ENCODE measurements at places on chromosomes 2 and 18.

- DNase-seq = no peak
Measured at GRCh38 chr2:98015671-98016070, 19.9 kb upstream of the TMEM131 start.

- no peak for DNase-seq
Measured at GRCh38 chr2:45167920-45168629, 158.8 kb upstream of the SIX2 start.

DNA sequence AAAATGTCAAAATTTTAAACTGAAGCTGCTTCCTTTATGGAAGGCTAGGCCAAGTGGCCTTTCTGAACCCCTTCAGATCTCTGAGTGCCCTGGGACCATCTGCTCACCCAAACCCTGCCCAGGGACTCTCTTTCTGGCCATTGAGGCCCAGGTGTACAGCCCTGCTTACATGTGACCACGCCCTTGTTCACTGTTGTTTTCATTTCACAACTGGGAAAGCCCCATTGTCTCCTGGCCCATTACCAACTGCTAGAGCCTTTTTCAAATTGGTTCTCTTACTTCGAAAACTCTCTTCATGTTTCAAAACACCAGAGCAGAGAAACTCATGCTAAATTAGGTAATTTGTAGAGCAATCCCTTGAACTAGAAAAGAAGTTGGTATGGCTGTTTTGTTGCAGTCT lies 219.5 kb upstream of the TANK start:
- no peak for DNase-seq

DNA sequence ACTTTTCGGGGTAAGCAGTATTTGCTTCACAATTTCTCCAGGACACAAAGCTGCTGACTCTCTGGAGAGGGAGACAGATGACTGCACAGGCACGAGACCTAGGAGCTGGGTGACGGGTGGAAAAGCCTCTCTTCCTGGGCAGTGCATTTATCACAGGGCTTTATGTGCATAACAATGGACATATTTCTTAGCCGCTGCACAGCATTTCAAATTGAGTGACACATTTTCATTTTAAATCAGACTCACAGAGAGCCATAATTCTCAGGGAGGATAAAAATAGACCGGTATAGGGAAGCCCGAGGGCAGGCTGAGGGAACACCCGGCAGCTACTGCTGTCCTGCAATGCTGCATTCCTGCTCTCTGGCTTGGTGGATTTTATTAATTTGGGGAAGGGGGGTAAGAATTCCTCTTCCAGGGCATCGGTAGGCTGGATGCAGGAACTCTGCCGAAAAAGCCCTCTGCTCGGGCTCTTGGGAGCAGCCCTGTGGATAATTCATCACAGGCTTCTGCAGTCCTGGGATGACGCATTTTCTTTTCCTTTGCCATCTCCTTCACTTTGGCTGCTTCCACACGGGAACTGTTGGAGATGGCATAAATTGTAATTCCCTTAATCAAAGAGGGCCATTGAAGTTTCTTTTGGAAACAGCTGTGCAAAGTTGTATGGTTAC lies 108.1 kb upstream of the ACAA2 start:
- no peak for DNase-seq

DNA sequence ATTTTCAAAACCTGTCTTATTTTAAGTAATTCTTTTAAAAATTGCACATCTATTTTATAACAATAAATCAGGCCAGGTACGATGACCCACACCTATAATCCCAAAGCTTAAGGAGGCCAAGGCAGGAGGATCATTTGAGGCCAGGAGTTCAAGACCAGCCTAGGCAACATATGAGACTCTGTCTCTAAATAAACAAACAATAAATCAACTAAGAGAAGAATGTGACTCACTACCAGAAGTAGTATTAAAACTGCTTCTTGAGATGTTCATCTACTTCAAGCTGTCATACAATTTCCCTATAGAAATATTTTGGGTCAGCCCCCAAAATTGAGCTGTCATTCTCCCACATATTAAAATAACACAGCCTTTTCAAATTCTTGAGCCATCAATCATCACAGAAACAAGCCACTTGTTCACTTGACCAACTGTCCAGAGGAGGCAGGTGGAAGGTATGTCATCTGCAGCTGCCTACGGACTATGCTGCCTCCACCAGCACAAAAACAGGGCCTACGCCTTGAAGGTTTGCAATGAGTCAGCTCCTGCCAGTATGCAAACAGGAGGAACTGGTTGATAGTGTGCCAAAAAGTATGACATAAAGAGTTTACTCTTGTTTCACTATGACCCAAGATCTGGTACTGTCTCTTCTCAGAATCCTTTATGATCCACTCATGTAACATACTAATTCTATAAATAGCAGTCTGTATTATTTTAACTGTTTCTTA lies 33.6 kb downstream of the KIDINS220 start:
- peak; percentile 26 for DNase-seq

- DNase-seq = no peak
Measured at GRCh38 chr18:67232406-67232805, 284.1 kb downstream of the DSEL start.

DNA sequence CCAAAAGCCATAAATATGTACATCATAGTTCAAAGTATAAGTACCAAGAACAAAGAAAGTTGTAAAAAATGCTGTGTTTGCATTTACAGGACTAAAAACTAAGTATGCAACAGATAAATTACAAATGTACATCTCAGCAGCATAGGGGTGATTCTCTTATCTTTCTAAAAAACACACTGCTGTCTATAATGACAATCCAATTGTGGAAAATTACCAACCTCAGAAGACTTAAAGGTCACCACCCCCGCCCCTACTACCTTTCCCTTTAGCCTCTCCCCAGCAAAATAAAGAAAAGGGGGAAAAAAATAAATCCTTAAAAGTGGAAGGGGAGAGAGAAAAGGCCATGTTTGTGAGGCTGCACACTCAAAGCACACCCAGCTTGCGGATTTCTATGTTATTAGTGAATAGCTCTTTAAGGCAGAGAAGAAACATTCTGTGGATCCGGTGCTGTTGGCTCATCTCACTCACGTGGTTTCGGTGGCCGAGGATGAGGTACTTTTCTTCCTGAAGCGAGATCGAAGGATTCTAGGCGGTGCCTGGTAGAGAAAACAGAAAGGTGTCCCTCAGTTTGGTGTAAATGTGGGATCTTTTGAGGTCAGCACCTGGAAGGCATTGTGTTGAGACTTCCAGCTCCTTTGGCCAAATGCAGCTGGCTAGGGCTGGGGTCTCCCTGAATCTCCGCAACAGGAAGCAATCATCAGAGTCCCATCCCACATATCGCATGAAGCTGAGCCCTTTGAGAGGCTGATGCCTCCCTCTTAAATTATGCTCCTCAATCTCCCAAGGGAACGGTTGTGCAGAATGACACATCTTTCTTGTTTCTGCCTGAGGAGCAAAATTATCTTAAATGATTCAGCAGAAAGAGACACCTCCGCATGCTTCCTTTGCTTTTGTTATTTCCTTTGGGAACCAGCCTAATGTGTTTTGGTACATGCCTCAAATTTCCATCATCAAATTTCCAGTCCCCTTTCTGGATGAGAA lies 17.6 kb downstream of the MRPL35 start:
- DNase-seq = peak; percentile 74

- DNase-seq = no peak
Measured at GRCh38 chr2:15914596-15915385, 25.6 kb upstream of the MYCN start.

GRCh38 chr2:50401772-50402653 lies 629.9 kb downstream of the NRXN1 start:
- peak; percentile 13 for DNase-seq

DNA sequence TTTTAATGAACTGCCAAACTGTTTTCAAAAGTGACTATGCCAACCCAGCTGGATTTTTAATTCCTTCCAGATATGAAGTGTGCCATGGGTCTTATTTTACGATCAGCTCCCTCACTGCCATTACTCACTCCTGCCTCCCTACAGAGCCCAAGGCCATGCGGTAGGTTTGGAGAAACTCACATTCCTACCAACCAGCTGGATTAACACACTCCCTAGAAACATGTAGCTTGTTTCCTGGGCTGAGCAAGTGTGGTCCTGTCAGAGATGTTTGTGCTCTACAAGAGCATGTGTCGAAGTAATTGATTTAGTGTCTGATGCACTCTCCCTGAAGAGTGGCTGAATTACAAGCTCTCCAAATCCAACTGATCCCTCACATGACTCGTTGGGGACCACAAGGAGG lies 82.5 kb downstream of the SPP2 start:
- no peak for DNase-seq

- DNase-seq = no peak
Measured at GRCh38 chr2:240602266-240603050, 15.9 kb downstream of the CAPN10 start.

DNA sequence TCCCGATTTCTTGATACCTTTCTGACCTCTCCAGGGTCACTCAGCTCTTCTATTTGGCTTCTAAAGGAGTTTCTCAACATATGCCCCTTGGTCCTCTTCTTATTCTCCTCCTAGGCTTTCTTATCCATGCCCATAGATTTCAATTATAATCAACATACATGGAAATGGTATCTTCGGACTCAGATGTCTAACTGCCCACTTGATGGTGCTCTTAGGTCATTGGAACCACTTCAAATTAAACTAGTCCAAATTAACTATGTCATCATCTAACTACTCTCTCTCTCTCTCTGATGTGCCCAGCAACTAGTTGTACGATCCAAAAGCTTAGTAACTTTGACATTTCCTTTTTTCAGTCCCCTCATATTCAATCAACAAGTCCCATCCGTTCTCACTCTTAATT lies 43.2 kb upstream of the GPR75 start:
- no peak for DNase-seq

GRCh38 chr2:98359986-98360385 lies 13.7 kb downstream of the CNGA3 start:
- DNase-seq = no peak

DNA sequence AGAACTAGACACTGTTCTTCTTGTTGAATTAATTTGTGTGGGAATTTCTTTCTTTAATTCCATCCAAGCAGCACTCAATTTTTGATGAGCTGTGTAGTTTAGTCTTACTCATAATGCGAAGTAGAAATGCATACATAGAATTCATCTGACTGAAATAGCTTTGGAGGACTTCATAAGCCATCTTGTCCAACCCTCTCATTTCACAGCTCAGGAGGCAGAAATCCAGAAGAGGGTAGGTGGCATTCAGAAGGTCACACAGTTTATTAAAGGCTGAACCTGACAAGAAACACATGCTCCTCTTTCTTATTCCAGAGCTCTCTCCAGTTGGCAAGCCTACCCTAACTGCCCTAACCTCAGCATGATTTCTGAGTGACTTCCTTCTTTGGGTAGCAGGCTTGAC lies 169.2 kb upstream of the NOSTRIN start:
- DNase-seq = no peak

DNA sequence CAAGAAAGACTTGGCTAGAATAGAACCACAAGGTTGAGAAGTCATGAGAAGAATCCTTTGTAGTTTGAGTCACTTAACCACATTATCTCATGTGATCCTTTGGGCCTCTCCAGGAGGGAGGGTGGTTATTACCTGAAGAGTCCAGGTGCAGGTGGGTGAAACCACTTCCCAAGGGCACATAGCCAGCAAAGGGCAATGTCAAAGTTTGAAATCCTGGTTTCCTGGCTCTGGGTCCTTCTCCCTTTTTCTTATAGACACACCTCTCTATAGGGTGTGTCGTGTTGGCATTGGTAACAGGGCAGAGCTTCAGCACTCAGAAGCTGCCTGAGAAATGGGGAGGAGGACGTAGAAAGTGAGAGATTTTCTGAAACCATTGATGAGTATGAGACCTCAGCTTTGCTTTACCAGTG lies 137.9 kb downstream of the MGAT5 start:
- DNase-seq = no peak

GRCh38 chr18:766550-766860 lies 45.5 kb downstream of the YES1 start:
- no peak for DNase-seq

DNA sequence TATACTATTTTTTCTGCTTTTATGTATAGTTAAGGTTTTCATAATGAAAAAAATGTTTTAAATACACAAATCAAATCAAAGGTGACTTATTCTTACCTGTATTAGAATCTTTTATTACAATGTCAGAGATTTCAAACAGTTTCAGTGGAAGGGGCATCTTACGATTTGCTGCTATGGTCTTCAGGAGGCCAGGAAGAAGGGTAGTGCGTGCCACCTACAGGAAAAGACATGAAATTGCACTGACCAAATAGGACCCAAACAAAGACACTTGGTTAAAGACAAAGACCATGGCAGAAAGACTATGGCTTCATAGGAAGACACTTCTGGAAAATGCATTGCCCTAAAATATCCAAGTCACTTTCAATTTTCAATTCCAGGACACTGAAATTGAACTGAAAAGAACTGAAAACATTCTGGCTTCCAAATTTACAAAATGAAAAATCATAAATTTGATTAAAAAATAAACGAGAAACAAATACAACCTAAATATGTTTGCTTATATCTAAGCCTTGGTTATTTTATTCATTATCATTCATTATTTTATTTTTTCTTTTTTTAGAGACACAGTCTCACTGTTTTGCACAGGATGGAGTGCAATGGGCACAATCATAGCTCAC lies 42.1 kb downstream of the FARSB start:
- DNase-seq = no peak

DNA sequence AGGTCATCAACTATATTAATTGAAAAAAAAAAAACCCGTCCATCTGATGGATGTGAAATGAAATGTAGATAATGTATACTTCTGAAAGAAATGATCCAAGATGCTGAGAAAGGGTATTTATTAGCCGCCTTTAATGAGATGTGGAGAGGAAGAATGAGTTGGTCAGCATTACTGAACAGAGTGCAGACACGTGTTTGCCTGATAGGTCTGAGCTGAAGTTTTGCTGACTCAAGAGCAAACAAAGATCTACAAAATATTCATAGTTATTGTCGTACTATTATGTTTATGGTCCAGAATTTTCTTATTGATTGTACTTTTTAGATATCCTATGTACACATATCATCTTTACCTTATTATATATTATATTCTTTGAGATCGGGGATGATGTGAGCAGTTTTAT lies 235.3 kb downstream of the RDH14 start:
- DNase-seq = no peak

GRCh38 chr18:6807515-6808257 lies 78.2 kb downstream of the ARHGAP28 start:
- no peak for DNase-seq

DNA sequence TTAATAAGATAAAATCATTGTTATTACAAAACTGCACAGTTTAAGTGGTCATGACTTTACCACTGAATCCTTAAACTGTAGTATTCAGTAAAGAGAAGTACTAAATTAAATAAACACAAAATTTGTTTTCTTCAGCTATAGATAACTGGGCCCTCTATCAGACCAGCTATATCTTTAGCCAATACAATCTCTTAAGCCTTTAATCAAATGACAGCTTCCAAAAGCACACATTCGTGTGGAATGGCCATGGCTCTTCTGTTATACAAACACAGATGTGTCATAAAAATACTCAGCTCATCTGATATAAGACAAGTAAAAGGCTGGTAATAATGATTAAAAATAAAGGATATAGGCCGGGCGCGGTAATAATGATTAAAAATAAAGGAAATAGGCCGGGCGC lies 57.6 kb upstream of the CDKL4 start:
- no peak for DNase-seq

DNA sequence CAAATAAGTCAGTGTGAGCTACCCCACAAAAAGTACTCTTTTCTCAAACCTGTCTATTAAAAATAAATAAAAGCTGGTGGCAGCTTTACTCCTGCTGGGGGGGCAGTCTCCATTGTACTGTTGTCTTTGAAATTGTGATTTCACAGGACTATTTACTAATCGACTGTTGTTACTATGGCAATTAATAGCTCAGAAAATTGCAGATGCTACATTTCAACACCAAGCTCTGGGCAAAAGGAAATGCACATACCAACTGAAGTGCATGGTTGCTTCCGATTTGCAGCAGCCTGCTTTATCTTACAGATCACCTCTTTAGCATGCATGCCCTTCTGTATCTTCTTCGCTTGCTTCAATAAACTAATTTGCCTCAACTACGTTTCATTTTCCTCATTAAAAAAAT lies 117.6 kb upstream of the DAPL1 start:
- no peak for DNase-seq

Data from putamen (tissue), 1 donor.